Activated T-helper 1 cell treated with Interleukin-2 at 50 U/mL for 16 hours (primary cell): ENCODE measurements at places on chromosomes 2 and 18.

DNA sequence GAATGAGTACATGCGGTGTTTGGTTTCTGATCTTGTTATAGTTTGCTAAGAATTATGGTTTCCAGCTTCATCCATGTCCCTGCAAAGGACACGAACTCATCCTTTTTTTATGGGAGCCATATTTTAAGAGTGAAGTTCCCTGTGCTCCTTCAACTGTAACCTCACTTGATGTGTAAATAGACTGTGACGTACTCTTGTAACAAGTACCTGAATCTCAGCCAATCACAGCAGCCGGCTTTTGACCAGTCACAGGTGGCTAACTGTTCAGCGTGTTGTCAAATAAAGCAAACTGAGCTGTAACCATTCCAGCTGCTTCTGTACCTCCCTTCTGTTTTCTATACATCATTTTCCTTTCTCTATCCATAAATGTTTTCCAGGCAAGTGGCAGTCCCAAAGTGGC is 774.3 kb upstream of the HS6ST1 start:
- no peak for DNase-seq

- DNase-seq, result no peak
These were observed 34.4 kb downstream of the ATP8B1 start for GRCh38 chr18:57768537-57769326.

DNA sequence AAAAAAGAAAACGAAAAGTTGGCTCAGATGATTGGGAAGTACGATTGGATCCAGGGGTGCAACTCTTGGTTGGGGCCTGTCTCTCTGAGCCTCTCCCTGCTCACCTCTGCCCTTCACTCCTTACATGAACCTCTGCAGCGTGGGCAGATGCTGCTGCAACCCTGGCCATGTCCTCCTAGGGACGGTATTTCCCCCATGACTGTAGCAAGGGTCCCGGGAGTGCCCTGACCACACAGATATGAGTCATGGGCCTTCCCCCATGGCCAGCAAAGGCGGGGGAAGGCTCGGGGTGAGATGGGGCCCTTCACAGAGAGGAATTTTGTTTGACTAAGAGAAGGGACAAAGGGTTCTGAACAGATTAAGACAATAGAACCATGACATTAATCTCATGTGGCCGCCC is 129.0 kb downstream of the NCK2 start:
- no peak for DNase-seq

DNA sequence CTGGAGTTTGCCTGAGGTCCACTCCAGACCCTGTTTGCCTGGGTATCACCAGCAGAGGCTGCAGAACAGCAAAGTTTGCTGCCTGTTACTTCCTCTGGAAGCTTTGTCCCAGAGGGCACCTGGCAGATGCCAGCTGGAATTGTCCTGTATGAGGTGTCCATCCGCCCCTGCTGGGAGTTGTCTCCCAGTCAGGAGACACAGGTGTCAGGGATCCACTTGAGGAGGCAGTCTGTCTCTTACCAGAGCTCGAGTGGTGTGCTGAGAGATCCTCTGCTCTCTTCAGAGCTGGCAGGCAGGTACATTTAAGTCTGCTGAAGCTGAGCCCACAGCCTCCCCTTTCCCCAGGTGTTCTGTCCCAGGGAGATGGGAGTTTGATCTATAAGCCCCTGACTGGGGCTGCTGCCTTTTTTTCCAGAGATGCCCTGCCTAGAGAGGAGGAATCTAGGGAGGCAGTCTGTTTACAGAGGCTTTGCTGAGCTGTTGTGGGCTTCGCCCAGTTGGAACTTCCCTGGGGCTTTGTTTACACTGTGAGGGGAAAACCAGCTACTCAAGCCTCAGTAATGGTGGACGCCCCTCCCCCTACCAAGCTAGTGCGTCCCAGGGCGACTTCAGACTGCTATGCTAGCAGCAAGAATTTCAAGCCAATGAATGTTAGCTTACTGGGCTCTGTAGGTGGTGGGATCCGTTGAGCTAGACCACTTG is 34.7 kb downstream of the TFPI start:
- no peak for DNase-seq

DNA sequence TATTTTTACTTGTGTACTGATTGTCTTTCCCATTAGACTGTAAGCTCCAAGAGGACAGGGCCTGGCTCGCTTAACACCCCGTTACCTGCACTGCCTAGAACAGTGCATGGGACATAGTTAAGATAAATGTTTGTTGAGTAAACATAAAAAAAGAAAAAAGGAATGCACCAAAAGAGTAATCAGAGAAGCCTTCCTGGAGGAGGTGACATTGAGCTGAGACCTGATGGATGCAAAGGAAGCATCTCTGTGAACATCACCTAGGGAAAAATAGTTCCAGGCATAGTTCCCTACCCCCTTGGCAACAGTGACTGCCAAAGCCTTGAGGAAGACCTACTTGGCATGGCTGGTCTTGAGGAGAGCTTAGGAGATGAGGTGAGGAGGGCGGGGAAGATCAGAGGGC is 924 bp upstream of the TFCP2L1 start:
- no peak for DNase-seq

DNA sequence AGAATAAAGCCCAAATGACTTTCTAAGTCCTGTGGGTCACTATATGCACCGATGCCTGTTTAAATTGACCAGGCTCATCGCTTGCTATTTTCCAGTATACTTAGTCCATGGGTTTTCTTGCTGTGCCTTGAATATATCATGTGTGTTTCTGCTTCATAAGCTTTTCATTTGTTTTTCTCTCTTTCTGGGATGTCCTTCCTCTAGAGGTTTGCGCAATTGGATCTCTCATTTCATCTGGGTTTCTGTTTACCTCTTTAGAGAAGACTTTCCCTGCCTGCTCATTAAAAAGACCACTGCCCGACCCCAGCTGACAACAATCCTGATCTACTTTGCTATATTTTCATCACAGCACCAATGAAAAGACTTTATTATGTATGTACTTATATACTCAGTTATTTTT is 150.9 kb upstream of the CYRIA start:
- DNase-seq, result no peak
